GM12864 (cell line): ENCODE measurements at places on chromosomes 2 and 18.
A peak's percentile ranks its signal among the peaks of the same experiment; 100 is the strongest.

GRCh38 chr18:51425889-51426288, 228.4 kb upstream of the MEX3C start:
- peak; percentile 2 for DNase-seq

DNA sequence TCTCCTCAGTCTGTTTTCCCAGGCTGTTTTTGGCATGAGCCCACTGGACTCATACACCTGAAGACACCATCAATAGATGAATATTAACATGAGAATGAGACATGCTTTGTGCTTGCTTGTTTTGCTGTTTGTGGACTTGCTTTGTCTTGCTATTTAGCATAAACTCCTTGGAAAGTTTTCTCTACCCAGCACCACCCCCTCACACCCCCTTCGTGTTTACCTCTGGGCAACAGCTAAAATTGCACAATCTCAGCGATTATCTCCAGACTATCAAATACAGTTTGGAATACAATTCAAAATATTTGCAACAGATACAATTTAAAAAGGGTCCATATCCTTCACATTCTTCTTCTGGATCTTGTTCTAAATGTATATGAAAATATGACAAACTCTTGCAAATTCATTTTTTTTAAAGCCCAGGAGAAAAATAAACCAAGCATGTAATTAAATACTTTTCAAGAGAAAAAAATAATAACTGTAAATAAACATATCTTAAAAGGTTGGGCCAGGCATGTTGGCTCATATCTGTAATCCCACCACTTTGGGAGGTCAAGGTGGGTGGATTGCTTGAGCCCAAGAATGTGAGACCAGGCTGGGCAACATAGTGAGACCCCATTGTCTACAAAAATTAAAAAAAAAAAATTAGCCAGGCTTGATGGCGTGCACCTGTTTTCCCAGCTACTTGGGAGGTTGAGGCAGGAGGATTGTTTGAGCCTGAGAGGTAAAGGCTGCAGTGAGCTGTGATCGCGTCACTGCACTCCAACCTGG, 32.3 kb upstream of the PMAIP1 start:
- DNase-seq: no peak

DNA sequence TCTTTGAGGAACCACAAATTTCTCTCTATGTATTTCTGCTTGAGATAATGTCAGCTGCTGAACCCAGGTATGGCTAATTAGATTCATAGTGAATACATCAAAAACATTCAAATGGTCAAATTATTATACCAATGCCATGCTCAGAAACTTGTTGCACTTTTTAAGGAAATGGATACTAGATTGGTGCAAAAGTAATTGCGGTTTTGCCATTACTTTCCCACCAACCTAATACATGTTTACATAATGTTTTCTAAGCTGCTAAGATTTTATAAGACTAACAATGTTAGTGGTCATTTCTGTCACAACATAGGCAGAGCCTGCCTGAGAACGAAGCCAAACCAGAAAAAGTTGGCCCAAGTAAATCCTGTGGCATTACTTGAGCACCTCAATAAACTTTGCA, 568.2 kb upstream of the LRATD1 start:
- DNase-seq: no peak

GRCh38 chr18:41324020-41324791, 630.8 kb upstream of the PIK3C3 start:
- no peak for DNase-seq

GRCh38 chr18:77066101-77066500, 66.5 kb downstream of the MBP start:
- DNase-seq: no peak

GRCh38 chr2:226403369-226403768, 396.3 kb downstream of the IRS1 start:
- no peak for DNase-seq

GRCh38 chr2:36857713-36858112, 108.6 kb downstream of the STRN start:
- DNase-seq: no peak

DNA sequence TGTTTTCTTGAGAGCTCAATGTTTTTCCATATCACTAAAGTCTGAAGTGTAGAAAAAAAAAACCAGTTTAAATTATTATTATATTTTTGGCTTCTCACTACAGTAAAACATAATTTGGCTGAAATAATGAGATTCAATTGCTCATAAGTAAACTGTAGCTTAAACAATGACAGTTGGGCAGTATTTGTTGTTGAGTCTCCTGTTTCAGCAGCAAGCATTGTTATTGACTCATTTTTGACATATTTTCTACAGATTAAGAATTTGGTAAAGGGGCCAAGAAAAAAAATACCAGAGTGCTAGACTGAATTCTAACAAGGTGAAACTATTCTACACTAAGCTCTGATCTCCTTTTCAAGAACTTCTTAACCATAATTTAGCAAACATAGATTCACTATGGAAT, 2070.4 kb upstream of the CELF4 start:
- no peak for DNase-seq

GRCh38 chr18:55415258-55415871, 172.6 kb downstream of the TCF4 start:
- peak; percentile 30 for DNase-seq

GRCh38 chr18:48477348-48477747, 61.5 kb upstream of the CTIF start:
- no peak for DNase-seq

GRCh38 chr2:236047886-236048540, 120.2 kb downstream of the GBX2 start:
- no peak for DNase-seq

GRCh38 chr2:200128296-200128695, 172.9 kb downstream of the MAIP1 start:
- DNase-seq: no peak
